ENCODE measurements at places on chromosomes 6 and 20. TPM values are rescaled to one million over a fixed set of nuclear protein-coding genes. Genes with fewer than 3 reads are reported as not detected.

Gene PRICKLE4
- total RNA-seq, result not detected

Gene OR2B6
- not detected for total RNA-seq

Gene CASS4
- total RNA-seq, result 0.14 TPM

Gene NRN1
- 1.1 TPM for total RNA-seq

Gene MYLK2
- total RNA-seq, result not detected

Gene MROH8
- 0.43 TPM for total RNA-seq

Gene THBS2
- 2.5 TPM for total RNA-seq

Gene TMEM200A
- total RNA-seq, result 2.1 TPM

Gene HECA
- 8.1 TPM for total RNA-seq

Gene POM121L2
- total RNA-seq, result not detected

Gene FLRT3
- 3.3 TPM for total RNA-seq

Gene FNDC1
- total RNA-seq, result 0.14 TPM

Gene TRIM15
- total RNA-seq, result not detected

Gene EFHC1
- total RNA-seq, result 20.2 TPM

Gene HEY2
- total RNA-seq, result 0.36 TPM

Gene RBBP8NL
- 0.07 TPM for total RNA-seq

Gene HSPA12B
- not detected for total RNA-seq

Gene C20orf202
- not detected for total RNA-seq

Gene KHDC1L
- not detected for total RNA-seq

Gene FKBP1A
- total RNA-seq, result 129 TPM

Gene CTNNBL1
- total RNA-seq, result 32.0 TPM

Gene EPHA7
- 1.0 TPM for total RNA-seq

Gene MAS1L
- total RNA-seq, result not detected

Gene CDH26
- 0.29 TPM for total RNA-seq

Gene CST7
- total RNA-seq, result not detected

Gene NMBR
- total RNA-seq, result not detected

Gene PDYN
- total RNA-seq, result not detected

Gene AURKA
- total RNA-seq, result 116 TPM

Gene MCCD1
- total RNA-seq, result not detected

Gene ADA
- total RNA-seq, result 19.9 TPM

Gene AIF1
- total RNA-seq, result not detected

Gene FAM184A
- 1.2 TPM for total RNA-seq

Gene NKX2-4
- total RNA-seq, result not detected

Gene MEP1A
- total RNA-seq, result not detected

Gene SLC17A3
- total RNA-seq, result not detected

Gene TRDN
- not detected for total RNA-seq

Gene GDAP1L1
- not detected for total RNA-seq

Gene PLA2G7
- 0.23 TPM for total RNA-seq

Gene HNF4A
- total RNA-seq, result not detected

Gene KIF6
- 0.22 TPM for total RNA-seq

Gene MAPK13
- total RNA-seq, result 33.8 TPM

Gene EFCAB8
- total RNA-seq, result not detected

Gene HAO1
- total RNA-seq, result not detected

Gene NEU1
- 68.6 TPM for total RNA-seq

Gene ARFGEF3
- 9.5 TPM for total RNA-seq

Gene SLC22A16
- 0.14 TPM for total RNA-seq
